ENCODE measurements at places on chromosomes 16 and 17. TPM values are rescaled to one million over a fixed set of nuclear protein-coding genes. Genes with fewer than 3 reads are reported as not detected.
A peak's percentile ranks its signal among the peaks of the same experiment; 100 is the strongest.

SLC16A6 gene
- not detected for total RNA-seq

HS3ST6 gene
- not detected for total RNA-seq

RHOT1 gene
- 43.6 TPM for total RNA-seq

PPM1E gene
- 0.45 TPM for total RNA-seq

CACNG4 gene
- total RNA-seq, result 32.0 TPM

MPRIP gene
- total RNA-seq, result 199 TPM

SKAP1 gene
- total RNA-seq, result 6.8 TPM

UBE2G1 gene
- 39.8 TPM for total RNA-seq

HCRT gene
- not detected for total RNA-seq

TELO2 gene
- 19.7 TPM for total RNA-seq

CCP110 gene
- 20.0 TPM for total RNA-seq

GRCh38 chr17:35376245-35376644 lies 2.8 kb upstream of the SLFN11 start:
- no peak for DNase-seq

- no peak for DNase-seq
Measured at GRCh38 chr17:9790889-9791876, at the start of gene DHRS7C. DHRS7C (minus strand) TSS chr17:9791592; CDS start chr17:9791284, 308 bp downstream.

DNA sequence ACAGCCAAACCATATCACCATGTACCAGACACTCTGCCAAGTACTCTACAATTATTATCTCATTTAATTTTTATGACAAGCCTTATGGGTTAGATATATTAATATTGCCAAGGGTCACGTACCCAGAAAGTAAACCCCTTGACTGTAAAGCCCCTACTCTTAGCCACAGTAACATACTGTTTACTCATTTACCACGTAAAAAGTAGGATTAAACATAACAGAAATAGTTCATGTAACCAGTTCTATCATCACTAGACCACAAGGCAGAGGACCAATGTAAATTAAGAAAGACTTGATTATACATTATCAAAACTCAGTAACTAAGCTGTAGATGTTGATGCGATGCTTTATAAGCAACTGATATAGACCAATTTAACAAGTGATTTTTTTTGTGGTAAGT lies 101.5 kb upstream of the CNTNAP4 start:
- no peak for DNase-seq

GRCh38 chr16:88782454-88783390 lies 2.3 kb downstream of the PIEZO1 start:
- DNase-seq, result peak; percentile 79

DNA sequence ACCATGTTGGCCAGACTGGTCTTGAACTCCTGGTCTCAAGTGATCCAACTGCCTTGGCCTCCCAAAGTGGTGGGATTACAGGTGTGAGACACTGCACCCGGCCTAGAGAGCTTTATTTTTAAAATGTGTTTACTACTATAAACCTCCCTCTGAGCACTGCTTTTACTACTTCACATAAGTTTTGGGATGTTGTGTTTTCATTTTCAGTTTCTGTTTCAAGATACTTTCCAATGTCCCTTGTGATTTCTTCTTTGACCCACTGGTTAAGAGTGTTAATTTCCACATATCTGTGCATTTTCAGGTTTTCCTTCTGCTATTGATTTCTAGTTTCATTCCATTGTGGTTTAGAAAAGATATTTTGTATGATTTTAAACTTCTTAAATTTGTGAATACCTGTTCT lies 74.4 kb downstream of the NETO2 start:
- DNase-seq, result no peak

GRCh38 chr17:12252462-12252861 lies 231.8 kb downstream of the MAP2K4 start:
- no peak for DNase-seq

GRCh38 chr17:51050291-51051033 lies 70.2 kb downstream of the SPAG9 start:
- no peak for DNase-seq

DNA sequence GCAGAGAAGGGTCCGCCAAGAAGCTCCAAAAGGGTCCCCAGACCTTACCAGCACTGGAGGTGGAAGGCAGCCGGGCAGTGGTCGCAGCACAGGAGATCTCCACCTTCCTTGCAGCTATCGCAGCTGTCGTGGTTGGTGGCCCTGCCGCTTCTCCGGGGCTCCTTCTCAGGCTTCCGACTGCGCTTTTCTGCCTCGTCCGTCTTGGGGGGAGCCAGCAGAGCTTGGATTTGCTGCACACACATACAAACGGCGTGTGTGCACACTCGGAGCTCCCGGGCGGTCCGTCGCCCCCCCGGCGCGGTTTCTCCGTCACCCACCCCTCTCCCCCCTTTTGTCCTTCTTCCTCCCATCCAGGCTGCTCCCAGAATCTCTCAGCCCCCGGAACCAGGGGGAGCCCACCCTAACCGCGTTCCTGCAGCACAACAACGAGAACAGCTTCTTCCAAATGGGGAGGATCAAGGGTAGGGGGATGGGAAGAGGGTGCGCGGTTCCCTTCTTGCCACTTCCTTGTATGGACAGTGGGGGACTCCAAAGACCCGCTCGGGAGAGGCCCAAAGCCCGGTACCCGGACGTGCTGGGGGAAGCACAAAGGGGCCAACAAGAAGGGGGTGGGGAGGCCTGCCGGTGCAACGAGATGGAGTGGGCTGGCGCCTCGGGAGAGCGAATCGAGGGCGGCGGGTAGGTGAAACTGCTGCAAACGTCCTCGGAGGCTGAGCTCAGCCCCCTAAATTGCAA lies 1.1 kb downstream of the PHF12 start:
- DNase-seq, result peak; percentile 76

- DNase-seq, result peak; percentile 33
Measured at GRCh38 chr17:57672971-57673370, 72.1 kb downstream of the CCDC182 start.

- DNase-seq, result peak; percentile 80
Measured at GRCh38 chr17:43994272-43995149, 9.9 kb upstream of the NAGS start.

GRCh38 chr16:89741342-89742014 lies 20.1 kb downstream of the ZNF276 start:
- no peak for DNase-seq

- DNase-seq, result no peak
Measured at GRCh38 chr16:24138024-24138423, 118.1 kb upstream of the CACNG3 start.

DNA sequence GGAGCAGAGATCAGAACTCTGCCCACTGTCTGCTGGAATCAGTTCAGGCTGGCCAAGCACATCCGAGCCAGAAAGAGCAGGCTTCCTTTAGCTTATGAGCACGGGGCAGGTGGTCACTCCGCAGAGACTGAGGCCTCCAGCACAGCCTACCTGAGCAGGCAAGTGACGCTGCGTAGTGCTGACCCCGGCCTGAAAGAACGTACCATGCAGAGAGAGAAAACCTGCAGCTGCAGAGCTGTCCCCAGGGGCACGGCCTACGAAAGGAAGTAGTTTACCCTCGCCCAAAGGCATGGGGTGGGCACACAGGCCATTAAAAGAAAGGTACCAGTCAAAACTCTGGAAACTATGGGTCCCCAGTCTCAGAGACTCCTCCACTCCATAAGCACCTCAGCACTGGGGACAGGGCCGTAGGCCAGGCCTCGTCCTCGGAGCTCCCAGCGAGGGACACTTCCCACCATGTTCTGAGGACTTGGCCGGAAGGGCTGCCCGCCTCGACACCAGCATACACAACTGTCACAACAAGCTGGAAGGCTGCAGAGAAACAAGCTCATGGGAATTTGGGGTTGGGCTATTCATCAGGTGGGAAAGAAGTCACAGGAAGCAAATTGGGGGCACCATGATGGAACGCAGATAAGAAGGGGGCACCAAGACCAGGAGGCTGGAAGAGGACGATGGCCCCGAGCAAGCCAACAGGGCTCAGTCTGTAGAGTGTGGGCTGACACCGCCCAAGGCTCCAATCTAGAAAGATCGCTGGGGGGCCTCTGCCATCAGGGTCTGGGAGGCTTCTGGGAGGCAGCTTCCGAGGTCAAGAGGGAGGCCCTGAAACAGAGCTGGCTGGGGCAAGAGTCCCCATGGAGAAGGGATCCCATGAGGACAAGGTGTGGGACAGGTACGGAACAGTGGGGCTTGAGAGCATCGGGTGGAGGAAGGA lies 21.2 kb downstream of the MEAK7 start:
- peak; percentile 33 for DNase-seq

DNA sequence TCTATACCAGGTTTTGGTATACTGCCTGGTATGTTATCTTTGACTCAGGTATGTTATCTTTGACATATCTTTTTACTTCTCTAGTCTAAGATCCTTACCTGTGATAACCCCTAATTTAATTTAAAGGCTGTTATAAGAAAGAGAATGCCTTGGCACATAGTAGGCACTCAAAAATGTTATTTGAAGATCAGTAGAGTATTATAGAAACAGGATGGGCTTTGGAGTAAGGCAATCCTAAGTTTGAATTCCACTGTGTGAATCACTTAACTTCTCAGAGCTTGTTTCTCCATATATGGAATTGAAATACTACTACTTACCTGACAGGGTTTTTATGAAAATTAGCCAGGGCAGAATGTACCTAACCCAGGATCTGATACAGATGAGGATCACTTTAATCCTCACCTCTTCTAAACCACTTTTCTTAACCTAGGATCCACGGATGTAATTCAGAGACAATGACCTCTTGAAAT lies 1.2 kb downstream of the BRIP1 start:
- peak; percentile 40 for DNase-seq

DNA sequence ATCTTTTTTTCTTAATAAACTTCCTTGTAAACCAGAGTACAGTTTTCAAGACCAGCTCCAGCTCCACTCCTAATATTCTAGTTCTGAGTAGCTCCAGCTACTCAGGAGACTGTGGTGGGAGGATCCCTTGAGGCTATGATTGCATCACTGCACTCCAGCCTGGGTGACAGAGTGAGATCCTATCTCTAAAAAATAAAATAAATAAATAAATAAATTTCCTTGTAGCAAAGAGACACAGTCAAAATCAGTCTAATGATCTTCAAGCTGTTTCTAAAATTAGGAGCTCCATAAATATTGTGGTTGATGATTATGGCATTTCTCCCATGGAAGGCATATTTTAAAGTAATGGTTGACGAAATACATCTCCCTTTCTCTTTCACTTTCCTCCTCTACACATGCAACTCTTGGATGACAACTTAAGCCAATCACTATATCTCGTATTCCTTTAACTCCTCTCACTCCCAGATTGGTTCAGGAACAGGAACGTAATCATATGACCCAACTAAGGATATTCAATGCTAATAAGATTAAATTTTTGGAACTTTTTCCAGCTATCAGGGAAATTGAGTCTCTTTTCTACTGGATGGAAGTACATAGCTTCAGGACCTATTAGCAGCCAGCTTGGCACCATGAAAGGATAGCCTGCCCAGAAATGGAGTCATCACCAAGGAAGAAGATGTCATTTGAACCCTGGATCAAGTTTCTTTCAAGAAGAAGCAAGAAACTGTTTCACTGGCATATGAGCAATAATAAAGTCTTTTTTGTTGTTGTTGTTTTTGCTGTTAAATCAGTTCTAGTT lies 42.1 kb upstream of the TAOK1 start:
- no peak for DNase-seq

GRCh38 chr17:32483451-32484019 lies 3.3 kb upstream of the CDK5R1 start:
- peak; percentile 38 for DNase-seq

DNA sequence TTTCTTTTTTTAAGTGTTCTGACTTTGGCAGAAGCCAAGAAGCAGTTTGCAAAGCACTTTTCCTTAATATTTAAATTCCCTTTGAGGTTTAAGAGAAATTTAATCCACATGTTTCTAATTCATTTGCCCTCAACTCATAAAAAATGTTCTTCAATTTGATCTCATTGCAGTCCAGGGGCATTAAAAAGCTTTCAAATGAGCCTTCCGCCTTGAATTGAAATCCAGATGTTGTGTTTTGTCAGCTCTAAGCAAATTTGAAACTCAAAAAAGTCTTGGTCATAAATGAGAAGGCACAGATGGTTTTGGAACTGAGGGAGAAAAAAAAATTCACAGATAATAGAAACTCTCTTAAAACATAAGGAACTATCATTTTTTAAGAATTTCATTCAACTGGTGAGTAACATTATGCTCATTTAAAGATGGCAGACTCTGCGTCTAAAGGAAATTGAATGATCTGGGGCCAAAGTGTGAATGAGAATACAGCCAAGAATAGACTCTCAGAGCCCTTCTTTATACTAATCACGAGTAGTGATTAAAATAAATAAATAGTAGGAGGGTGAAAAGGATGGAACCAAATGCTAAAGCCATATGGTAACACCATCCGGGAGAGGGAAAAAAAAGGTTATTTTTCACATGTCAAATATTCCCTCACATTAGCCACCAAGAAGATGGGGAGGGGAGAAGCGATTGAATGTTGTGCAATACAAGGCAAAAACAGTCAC lies 1304.7 kb downstream of the CDH8 start:
- DNase-seq, result no peak

- no peak for DNase-seq
Measured at GRCh38 chr17:70776441-70776840, 607.1 kb downstream of the KCNJ2 start.

DNA sequence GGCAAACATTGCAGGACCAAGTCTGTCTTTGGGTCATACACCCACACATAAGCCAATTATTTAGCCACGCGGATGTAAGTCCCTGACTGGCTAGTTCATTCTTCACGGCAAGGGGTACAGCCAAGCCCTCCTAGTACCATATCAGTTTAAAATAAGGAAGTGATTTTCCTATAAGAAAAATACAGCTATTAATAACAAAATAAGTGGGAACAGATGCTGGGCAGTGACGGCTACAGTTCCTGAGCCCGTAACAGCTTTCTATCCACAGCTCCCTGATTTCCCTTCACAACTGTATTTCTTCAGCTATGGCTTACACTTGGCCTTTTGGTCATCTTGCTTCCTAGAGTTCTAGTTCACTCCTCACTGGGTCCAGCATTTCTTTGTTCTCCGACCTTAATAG lies 542.4 kb upstream of the C16orf82 start:
- no peak for DNase-seq

DNA sequence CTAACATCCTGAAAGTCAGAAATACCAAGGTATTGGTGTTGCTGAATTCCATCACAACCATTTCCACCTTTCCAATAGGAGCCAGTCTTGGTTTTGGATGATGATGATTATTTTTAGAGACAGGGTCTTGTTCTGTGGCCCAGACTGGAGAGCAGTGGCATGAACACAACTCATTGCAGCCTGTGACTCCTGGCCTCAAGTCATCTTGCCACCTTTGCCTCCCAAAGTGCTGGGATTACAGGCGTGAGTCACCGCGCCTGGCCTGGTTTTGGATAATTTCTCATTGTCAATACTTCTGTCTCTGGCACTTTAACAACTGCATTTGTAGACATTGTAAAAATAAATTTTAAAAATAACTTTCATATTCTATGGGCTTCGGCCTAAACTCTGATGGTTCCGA lies 22.6 kb downstream of the STAT5B start:
- no peak for DNase-seq

- DNase-seq, result no peak
Measured at GRCh38 chr16:50762241-50762640, 20.4 kb downstream of the CYLD start.
